ENCODE measurements at places on chromosomes 12 and 14. TPM values are rescaled to one million over a fixed set of nuclear protein-coding genes. Genes with fewer than 3 reads are reported as not detected.

DNA sequence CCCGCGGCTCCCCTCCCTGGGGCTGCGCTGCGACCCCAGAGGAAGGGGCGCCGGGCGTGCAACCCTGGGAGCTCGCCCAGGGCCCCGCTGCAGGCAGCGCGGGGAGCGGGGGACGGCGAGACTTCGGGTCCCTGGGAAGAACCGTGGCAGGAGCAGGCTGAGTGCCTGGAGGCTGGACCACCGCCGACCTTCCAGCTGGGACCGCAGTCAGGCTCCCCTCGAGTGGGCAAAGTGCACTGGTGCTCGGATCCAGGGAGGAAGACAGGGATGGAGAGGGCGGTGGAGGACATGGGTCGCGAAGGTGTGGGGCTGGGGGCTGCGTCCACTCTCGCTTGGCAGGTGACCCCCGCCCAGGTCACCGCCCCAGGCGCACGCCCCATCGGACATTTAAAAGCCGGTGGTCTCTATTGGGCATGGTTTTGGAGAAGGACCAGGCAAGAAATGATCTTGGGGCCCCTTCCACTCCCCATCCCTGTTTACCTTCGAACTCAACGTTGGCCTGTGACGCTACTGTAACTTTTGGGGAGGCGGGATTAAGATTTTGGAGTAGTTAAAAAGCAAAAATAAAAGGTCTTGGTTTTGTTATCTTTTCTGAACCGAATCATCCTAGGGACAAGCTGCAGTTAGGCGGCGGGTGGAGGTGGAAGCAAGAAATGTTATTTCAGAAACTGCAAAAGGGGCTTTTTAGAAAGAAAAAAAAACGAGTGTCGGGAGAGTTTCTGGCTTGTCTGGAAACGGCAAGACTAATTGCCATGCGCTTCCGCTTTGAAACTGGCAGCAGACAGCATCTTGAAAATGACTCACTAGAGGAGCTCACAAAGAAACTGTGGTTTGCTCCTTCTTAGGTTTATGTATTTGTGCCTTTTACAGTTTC lies 1.0 kb downstream of the ELK3 start:
- DNase-seq, result peak; percentile 32

DNA sequence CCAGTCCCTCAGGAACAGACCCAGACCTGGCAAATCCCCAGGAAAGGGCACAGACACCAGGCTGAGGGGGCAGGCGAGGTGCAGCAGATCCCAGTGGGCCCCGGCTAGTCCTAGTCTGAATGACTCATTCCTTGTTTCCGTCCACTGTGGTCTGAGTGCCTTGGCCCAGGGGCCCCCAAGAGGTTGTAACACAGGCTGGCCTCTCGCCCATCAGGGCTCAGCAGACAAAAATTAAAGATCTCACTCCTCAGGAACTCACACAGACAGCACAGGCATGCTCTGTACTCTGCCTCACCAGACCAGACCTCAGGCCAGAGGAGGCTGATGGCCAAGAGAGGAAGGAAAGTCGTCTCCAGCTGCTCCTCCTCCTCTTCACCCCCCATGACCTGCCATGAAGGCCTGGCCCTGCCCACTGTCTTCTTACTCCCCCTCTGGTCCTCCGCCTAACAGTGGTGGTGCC lies 7.7 kb upstream of the LTBP2 start:
- peak; percentile 78 for DNase-seq

DNA sequence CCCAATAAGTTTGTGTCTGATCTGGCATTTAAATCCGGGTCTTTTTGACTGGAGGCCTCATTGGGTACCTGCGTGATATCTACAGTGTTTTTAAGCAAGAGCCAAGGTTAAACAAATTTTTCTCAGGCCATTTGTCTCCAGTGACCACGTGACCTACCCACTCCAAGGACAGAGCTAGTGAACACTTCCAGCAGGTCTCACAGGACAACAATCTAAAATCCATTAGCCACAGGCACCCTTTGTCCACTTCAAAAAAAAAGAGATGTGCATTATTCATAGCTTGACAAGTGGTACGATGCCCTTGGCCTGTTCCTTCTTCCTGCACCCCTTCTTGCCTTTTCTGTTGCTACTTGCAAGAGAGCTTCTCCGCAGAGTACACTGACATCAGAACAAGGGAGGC lies 109.6 kb upstream of the GSC start:
- no peak for DNase-seq

CTSG gene
- 1.2 TPM for total RNA-seq

PDZRN4 gene
- not detected for total RNA-seq

GRCh38 chr12:98154850-98155249 lies 360.5 kb upstream of the TMPO start:
- peak; percentile 11 for DNase-seq

HEBP1 gene
- 46.8 TPM for total RNA-seq

MIP gene
- total RNA-seq, result not detected

CCDC196 gene
- total RNA-seq, result not detected

DNA sequence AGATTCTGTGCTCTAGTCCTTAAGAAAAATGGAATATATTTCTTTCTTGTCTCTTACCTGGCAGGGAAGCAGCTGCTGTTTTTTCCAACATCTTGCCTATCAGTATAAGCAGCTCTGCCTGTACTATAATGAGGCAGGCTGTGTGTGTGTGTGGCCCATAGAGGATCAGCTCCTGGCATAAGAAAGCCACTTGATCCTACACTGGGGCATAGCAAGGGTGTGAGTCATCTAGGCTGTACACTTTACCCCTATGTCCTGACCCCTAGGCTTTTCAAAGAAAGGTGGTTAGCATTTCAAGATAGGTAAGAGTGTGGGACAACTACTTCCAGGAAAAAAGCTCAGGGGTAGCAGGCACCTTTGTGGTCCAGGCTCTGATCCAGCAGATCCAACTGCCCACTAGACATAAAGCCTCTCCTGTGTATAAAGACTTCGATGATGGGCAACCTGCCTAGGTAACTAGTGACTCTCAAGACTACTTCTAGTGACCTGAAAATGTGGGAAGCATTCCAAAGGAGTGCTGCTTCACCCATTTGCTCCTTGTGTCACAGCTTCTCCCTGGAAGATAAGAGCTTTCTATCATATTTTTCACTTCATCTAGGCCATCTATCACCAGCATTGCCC lies 4.9 kb upstream of the SENP1 start:
- no peak for DNase-seq

GRCh38 chr12:130990034-130990433 lies 36.3 kb downstream of the ADGRD1 start:
- DNase-seq, result no peak

GRCh38 chr14:99391671-99392070 lies 89.0 kb downstream of the SETD3 start:
- no peak for DNase-seq

DHRS2 gene
- total RNA-seq, result not detected

CRACR2A gene
- 6.0 TPM for total RNA-seq

OAS1 gene
- 5.0 TPM for total RNA-seq

DNA sequence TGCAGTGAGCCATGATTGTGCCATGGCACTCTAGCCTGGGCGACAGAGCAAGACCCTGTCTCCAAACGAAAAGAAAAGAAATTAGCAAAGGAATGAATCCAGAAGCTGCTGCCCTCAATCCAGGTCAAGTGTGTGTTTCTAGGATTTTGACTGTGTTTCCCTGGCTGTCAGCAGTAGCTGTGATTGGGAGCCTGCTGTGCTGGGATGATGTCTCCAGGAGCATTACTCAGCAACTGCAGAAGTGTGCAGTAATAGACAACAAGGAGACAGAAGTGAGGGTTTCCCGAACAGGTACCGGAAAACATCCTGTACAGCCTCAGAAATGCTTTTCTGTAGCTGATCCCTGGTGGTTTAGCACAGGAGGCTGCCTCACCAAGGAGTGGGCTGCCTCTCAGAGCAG lies 492.5 kb downstream of the FUT8 start:
- DNase-seq, result no peak

DNA sequence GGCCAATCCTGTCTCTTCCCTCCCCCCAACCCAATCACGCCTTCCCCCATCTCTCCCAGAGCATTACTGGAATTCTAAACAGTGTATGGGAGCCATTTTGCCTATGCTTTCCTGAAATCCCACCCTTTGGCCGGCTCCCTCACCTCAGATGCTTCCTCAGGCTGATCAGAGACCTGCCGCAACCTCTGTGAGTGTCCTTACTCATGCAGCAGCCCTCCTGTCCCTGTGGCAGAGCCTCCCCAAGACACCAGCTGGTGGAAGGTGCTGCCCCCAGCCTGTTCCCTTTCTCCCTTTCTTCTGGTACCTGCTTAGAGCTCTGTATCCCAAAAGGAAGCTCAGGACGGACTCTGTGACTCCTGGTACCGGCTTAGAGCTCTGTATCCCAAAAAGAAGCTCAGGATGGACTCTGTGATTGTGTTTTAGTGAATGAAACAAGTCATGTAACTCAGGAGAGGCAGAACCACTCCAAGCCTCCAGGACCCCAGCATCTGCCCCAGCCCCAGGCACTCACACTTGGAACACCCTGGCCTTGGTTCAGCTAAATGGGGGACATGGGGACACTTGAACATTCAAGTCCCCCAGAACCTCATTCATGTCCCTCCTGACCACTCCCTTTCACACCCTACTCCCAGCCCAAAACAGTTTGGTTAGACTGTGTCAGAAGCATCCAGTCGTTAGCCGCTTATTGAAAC lies 29.3 kb upstream of the RIN3 start:
- DNase-seq, result no peak

INHBC gene
- not detected for total RNA-seq

All from heart right ventricle (tissue), 16 donors.